ENCODE measurements at places on chromosomes 12 and 14.

GRCh38 chr12:106499628-106500027 lies 83.2 kb upstream of the RFX4 start:
- no peak for DNase-seq

- peak; percentile 41 for DNase-seq
These were observed 1151.0 kb downstream of the BCL11B start for GRCh38 chr14:98120831-98121464.

DNA sequence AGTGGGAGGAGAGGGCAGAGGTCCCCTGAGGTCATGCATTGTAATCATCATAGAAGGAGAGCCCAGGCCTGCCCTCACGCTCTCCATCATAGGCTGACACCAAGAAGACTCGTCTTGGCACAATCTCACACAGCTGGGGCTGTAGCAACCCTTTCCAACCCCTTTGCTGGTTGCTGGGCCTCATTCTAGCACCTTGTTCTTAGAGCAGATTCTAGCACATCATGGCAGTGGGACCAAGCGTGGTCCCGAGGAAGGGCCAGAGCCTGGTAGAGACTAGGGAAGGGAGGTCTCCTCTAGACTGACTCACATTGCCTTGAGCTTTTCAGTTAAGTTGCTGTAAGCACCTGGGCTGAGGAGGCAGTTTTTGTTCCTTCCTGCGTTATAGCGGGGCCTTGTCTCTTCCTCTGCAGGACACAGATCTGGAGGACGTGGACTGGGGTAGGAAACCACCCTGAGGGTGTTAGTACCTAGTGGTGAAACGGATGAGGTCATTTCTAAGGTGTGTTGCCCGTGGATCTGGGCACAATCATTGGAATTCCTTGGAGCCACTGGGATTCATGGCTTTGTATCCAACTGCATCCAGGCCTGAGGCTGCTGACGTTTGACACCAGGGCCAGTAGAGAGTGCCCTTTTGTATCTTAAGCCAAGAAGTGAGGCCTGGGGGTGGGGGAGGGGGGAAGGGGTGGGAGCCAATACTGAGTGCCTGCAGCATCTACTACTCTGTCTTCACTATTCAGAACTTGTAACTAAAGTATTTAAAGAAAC lies 19.9 kb downstream of the RPS6KL1 start:
- no peak for DNase-seq

GRCh38 chr14:68041876-68042354 lies 222.3 kb downstream of the RAD51B start:
- DNase-seq: no peak

GRCh38 chr12:119649202-119649808 lies 18.6 kb upstream of the PRKAB1 start:
- no peak for DNase-seq

- no peak for DNase-seq
These were observed 1.8 kb downstream of the SPRING1 start for GRCh38 chr12:116735951-116736599.

DNA sequence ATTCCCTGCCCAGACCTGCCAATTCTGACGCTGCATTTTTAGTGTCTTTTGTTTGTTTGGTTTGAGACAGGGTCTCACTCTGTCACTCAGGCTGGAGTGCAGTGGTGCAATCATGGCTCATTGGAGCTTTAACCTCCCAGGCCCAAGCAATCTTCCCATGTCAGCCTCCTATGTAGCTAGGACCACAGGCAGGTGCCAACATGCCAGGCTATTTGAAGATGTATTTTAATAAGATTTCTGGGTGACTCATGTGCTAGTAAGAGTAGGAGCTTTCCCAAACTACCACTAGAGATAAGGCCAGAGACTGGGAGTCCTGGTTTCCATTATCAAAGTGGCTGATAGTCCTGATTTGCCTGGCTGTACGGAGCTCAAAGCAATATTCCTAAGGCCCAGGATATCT lies 693.3 kb downstream of the MED13L start:
- no peak for DNase-seq

DNA sequence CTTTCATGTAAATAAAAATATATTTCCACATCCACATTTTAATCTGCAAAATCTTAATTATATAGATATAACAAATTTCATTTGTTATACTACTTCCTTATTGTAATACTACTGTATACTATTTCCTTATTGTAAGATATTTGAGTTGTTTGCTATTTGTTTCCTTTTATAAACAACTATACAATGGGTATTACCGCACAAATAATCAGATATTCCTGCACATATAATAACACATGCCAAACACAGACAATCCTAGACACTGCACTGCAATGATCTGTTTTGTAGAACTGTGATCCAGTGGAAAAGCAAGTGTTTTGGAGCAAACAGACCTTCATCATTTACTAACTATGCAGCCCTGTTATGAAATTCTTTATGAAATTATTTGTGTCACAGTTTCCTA lies 30.5 kb downstream of the PRKD1 start:
- no peak for DNase-seq

- no peak for DNase-seq
These were observed 706 bp downstream of the PRMT5 start for GRCh38 chr14:22928237-22929103.

GRCh38 chr12:91103101-91103500 lies 8.2 kb downstream of the LUM start:
- DNase-seq: no peak

DNA sequence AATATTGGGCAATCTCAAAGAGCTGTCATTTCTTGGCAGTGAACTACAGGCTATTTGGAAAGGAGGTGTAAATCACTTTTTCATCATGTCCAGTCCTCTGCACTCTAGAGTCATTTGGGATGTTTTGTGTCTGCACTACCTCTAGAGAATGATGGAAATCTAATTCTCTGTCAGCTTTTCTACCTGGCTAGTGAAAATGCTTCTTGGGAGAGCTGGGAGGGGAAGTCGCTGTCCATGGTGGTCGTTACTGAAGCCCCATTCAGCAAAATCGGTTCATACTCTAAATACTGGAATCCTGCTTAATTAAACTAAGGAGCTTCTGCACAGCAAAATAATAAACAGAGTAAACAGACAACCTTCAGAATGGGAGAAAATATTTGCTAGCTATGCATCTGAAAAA lies 251.8 kb downstream of the APAF1 start:
- no peak for DNase-seq

DNA sequence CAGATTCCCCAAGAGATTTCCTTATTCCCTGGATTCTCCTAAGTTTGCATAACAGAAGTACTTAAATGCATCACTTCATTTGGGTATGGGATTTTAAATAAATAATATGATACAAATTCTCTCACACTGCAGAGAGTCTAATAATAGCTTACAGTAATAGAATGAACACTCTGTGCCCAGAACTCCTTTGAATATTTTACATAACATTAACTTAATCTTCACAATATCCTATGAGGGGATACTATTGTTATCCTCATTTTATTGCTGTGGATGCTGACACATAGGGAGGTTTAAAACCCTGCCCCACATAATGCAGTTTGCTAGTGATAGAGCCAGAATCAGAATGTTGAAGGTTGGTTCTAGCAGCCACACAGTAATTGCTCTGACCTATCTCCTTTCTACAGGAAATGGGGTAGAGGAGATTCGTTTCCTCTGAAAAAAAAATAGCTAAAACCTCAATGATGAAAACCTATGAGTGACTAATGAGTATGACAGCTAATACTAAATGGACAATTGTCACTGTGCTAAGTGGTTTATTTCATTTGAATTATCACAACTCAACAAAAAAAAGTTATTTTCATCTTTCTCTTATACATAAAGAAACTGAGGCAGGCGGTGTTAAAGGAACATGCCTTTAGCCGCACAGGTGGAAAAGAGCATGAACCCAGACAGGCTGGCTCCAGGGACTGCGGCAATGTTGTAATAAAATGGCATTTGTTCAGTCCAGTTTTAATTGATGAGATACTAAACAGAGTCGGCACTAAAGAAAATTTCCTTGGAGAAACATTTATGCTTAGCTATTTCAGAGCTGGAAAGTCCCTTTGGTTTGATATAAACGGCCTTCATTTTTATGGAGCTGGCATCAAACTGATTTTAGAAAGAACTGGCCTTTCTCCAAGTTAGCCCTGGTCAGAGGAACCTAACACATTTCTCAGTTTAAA lies 880.9 kb downstream of the NRXN3 start:
- no peak for DNase-seq

GRCh38 chr12:110849748-110850403 lies 3.1 kb downstream of the CCDC63 start:
- DNase-seq: no peak

- peak; percentile 50 for DNase-seq
These were observed 7.6 kb upstream of the RAB21 start for GRCh38 chr12:71746974-71747611.

- no peak for DNase-seq
These were observed 6.0 kb upstream of the SLC22A17 start for GRCh38 chr14:23358553-23359166.

DNA sequence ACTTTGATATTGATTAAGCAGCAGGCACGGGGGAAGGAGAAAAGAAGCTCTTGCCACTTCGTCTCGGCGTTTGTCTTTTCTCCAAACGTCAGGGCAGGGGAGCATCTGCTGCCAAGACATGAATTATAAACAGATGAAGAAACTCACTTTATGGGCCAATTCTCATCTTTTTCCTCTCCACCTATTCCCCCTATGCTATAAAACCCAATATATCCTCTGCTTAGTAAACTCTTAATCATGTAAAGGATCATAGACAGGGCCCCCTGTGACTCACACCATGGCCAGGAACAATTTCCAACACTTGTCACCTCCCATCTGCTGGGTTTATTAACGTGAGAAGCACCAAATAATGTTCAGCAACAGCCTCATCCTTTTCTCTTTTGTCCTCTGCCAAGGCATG lies 1092.1 kb upstream of the TMEM132C start:
- DNase-seq: no peak

DNA sequence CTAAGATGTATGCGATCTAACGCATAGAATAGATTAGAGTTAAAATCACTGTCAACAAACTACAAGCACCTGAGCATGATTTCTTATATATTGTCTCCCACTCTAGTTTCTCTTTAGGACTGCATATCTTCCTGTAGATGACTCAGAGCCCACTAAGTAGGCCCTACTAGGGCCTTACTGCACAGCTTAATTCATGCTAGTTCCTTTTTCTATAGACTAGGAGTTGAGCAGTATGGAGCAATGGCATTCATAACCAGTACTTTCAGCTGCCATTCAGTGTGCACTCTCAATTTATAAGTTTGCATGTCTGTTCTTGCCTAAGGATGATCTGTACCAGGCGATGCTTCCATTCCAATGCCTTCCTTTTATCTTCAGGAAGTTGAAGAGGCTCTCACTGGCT lies 103.5 kb downstream of the METTL25 start:
- no peak for DNase-seq

GRCh38 chr14:72932893-72933292 lies 6.6 kb downstream of the DCAF4 start:
- no peak for DNase-seq

DNA sequence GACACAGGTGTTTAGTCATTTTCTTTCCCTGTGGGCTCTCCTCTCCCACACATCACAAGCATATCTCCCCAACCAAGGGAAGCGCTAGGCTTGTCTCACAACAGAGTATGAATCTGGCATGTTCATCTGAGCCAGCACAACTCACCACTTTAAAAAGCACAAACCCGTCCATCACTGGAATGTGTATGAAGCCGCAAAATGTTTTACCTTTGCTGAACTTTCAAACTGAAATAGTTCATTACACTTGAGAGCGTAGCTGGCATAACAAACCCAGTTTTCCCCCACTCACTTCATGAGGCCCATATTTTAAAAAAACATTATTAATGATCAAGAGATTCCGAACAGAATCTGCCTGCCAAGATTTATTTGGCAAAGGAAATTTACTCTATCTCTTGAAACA lies 15.8 kb downstream of the NID2 start:
- DNase-seq: no peak

GRCh38 chr12:78501825-78502224 lies 362.7 kb upstream of the SYT1 start:
- no peak for DNase-seq

DNA sequence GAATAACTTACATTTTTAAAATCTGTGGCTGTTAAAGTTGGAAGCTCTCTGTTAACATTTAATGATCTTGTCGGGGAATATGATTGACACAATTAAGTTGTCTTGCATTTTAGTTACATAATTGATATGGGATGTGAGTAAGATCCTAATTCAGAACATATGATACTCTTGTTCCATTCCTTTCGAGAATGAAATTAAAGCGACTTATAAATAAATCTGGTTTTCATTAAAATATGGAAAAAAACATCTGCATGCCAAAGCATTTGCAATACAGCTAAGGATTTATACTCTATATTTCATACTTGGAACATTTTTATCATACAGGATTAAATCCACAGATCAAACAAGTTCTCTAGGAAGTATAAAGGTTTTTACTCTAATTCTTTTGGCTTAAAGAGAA lies 52.0 kb downstream of the SLC38A6 start:
- DNase-seq: no peak

DNA sequence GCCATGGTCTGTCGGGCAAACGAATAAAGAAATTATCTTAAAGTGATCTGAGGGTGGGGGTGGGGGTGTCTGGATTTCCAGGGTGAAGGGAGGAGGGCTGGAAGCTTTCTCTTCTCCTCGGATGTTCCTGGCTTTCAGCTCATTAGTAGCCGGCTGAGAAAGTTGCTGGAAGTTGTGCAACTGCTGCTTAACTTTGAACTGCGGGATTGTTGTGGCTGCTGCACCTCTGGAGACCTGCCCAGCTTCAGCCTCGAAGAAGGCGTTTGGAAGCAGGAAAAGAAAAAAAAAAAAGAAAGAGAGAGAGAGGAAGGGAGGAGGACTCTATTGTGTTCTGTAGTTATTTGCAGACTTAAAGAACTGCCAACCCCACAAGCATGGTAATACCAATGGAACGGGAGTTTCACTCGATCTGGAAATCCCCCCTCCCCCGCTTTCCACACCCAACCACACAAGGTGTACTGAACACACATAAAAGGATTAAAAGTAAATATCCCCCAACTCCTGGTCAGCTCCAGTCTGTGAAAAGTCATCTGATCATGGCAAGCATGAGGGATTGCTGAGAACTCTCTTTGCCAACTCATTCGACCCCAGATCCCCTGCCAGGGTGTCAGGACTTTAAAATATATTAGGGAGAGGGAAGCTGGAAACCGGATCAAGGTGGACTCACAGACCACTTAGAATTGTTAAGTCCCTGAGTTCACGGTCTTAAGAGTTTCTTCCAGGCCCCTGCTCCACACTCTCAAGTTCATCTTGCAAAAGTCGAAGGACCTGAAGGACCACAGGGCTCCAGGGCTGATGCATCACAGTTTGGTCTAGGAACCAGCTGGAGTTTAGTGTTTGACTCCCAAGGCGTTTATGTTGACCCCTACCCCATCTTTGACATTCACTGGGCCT lies at the start of gene RASSF9:
Gene RASSF9 (minus strand): TSS at position 213 of the 894 bp plus-strand sequence. CDS start 208 bp downstream, at position 5.
- no peak for DNase-seq

DNA sequence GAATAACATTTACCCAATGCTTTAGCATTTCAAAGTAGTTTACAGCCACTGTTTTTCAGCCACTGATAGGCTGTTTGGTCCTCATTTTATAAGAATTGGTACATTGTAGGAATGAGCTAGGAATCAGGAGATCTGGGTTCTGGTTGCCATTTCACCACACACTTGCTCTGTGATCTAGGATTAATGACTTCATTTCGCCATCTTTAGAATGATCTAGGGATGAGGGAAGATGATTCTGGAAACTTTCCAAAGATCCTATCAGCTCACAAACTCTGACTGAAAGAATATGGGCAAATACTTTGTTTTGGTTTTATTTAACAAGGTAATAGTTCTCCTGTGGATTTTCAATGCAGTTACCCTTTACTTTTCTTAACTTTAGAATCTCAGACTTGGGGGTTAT lies 155.0 kb downstream of the GCH1 start:
- DNase-seq: no peak

Measured in COR-L47 (cell line).